GM20000 (cell line): ENCODE measurements at places on chromosomes 1 and 21.

DNA sequence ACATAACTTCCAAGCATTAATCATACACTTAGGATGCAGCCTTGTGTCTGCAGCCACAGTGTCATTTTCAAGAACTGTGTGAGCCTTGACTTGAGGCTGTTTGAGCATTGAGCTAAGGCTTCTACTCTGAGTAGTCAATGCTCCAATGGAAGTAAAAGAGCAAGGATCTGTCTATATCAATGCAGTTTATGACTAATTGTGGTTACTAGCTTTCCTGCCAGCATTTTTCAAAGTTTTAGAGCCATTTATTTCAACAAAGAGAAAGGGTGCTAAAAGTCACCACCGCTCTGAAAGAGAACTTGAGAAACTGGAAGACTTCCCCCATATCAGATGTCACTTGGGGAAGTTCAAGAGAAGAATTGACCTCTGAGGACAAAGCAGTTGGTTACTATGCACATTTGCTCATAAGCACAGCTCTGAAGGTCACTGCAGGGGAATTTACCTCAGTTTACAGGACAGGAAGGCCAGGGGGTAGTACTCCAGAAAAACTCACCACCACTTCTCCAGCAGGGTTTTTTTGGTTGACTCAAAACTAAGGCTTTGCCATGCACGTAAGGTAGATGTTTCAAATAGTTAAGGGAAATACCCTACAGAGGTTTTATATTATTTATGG, 24.5 kb upstream of the RGS1 start:
- peak; percentile 27 for DNase-seq

- no peak for DNase-seq
These were observed 501.0 kb upstream of the USP24 start for GRCh38 chr1:55716151-55716550.

DNA sequence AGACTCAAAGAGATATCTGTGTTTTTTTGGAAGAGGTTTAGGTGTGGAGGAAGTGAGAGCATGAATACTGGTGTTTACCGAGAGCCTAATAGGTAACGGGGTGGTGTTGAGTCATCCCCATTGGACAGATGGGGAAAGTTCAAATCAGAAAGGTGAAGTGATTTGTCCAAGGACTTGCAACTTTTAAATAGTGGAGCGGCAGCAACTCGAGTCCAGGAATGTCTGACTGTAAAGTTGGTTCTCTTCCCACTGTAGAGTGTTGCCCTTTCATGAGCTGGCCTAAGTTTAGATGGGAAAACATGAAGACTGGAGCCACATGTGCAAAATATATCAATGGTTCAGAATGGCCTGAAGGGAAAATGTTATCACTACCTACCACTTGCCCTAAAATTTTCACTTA, 125.7 kb downstream of the LYPLAL1 start:
- no peak for DNase-seq

GRCh38 chr1:169624912-169625311, 5.0 kb downstream of the SELP start:
- DNase-seq: no peak

DNA sequence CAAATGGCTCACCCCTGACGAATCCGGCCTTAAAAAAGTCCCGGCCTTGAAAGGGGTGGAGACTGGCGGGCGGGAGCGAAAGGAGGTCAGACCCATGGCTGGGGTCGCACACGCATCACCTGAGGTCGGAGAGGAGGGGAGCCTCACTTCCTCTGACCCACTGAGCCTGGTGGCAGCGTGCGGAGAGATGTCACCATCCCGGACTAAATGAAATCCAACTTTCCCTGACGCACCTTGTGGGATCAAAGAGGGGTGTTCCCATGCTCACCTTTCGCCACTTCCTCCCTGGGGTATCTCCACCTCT, 709 bp upstream of the SLC41A1 start:
- no peak for DNase-seq

DNA sequence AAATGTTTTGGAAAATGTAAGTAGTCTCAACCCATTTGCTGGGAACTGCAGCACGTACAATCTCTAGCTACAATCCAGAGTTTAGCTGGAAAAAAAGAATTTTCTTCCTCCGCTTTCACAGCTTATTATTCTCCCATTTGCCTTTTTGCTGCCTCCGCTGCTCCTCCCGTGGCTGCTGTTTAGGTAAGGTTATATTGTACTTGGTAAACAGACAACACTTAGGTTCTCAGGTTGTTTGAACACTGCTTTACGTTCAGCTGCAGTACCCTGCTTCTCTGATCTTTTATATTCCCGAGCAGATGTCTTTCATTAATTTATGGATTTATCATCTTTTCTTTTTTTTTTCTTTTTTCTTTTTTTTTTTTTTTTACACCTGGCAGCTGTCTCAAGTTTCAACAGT, 14.3 kb downstream of the PROX1 start:
- no peak for DNase-seq

DNA sequence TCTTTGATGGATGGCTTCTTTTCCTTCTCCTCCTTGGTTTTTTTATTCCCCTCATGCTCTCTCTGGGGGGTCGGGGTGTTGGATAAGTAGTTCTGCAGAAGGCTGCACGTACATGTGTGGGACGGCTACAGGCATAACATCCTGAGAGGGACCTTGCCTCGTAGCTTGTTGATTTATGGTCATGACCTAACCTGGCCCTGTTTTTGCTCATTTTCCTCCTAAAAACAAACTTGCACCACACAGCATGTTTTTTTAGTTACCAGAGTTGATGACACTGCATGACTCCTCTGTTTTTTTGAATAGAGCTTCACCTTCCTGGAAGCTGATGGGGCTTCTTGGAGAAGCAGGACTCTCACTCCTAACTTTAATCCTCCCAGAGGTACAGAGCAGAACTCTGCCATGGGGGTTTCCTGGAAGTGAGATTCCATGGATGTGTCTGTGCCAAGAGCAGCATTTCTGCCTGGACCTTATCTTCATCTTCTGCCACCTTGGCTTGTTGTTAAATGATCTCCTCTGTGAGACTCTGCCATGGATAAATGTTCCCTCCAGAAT, 114.7 kb downstream of the PAPPA2 start:
- no peak for DNase-seq

GRCh38 chr1:213260311-213261075, 209.5 kb downstream of the RPS6KC1 start:
- no peak for DNase-seq

DNA sequence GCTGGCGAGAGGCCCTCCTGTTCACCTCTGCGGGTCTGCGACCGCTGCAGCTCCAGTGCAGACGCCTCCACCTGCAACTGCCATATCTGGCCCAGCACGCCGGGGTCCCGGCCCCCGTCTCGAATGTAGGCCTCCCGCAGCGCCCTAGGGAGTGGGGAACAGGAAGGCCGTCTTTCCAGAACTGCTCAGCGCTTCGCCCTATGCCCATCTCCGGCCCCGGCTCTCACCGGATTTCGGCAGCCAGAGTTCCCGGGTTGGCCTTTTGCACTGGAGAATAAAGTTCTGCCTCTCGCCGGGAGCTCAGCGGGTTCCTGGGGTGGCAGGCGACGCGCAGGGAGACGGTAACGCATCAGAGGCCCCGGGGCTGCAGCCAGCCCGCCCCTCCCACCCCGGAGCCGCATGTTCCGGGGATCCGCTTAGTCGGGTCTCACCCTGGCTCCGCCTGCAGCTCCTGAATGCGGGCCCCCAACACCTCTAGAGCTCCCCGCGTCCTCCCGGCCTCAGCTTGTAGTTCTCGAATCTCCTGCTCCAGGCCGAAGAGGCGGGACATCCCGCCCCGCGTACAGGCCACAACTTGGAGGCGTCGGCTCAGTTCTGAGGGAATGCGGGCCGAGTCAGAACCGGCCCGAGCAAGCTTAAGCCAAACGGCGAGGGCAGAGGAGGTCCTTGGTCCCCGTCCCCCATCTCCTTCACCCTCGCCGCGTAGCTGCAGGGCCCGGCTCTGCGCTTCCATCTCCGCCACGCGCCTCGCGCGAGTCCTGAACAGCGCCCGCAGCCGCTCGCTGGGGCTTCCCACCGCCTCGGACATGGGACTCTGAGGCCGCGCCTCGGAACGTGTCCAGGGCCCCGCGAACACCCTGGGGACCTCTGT, 1.1 kb downstream of the CCDC17 start:
- no peak for DNase-seq

GRCh38 chr1:179883040-179883744, 1.1 kb downstream of the TOR1AIP1 start:
- DNase-seq: peak; percentile 8

- peak; percentile 22 for DNase-seq
These were observed 200.0 kb downstream of the GABPA start for GRCh38 chr21:25934771-25935224.
